Activated naive CD4-positive, alpha-beta T cell treated with anti-CD3 and anti-CD28 coated beads, Interleukin-2, amount 50 U/mL, for 16 hours (primary cell): ENCODE measurements at places on chromosomes 12 and 14.

- no peak for DNase-seq
Measured at GRCh38 chr12:114924946-114925475, 241.0 kb upstream of the TBX3 start.

- DNase-seq = no peak
Measured at GRCh38 chr12:24945039-24945438, 3.9 kb downstream of the BCAT1 start.

DNA sequence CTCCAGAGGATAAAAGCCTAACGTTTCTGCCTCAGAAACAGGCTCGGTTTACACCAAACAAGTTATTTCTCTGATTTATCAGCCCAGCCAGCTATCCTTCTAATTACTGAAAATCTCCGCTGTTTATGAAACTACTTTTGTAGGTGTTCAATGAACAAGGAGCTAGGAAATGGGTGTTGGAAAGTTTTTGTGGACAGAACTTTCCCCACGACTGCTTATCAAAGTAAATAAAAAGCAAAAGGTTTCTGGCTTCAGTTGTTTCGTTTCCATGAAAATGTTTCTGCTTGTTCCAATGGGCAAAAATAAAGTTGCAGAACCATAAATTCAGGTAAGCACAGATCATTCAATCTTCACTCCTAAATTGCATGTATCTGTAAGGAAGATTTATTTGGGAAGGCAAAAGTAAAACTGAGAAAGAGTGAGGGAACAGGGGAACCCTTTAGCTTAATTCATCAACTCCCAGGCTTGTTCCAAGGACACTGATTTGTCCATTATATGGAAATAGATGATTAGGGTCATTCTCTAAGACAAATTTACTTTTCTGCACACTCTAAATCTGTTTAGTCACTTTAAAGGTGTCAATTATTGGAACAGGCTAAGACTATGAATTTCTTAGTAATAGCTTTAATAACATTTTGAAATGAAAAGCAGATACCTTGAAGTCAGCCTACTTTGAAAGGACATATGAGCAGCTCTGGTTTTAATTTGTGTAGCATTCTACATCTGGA is 175.9 kb upstream of the CDKN3 start:
- DNase-seq = no peak

DNA sequence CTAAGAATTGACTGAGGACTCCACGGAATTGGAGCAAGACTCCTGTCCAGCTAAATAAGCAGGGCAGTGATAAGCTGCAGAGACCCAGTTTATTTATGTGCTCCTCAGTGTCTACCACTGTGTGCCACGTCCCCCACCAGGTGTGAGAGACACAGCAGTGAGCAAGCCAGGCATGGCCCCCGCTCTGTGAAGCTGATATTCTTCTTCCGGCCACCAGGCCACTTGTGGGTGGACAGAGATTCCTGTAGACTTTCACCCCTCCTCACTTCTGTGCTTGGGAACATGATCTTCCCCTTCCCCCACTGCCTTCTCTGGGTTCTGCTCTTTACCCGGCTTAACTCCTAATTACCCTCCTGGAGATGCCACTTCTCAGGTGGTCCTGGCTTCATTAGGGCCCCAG is 21.3 kb downstream of the BRAP start:
- no peak for DNase-seq

DNA sequence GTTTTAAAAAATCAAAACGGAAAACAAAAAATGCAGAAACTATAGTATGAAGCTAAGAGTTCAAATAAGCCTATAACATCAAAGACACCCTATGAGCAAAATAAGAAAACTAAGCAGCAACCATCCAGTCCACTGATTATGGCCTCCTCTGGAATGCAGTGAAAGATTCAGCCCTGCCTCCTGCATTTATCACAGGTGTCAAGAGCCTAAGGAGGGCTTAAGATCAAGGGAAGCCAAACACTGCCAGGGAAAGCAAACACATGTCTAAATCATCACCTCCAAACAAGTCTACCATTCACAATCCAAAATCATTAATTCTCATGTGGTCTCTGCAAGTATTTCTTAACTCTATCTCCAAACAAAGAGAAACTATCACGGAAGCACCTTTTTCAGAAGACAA is 28.4 kb downstream of the SARNP start:
- no peak for DNase-seq

DNA sequence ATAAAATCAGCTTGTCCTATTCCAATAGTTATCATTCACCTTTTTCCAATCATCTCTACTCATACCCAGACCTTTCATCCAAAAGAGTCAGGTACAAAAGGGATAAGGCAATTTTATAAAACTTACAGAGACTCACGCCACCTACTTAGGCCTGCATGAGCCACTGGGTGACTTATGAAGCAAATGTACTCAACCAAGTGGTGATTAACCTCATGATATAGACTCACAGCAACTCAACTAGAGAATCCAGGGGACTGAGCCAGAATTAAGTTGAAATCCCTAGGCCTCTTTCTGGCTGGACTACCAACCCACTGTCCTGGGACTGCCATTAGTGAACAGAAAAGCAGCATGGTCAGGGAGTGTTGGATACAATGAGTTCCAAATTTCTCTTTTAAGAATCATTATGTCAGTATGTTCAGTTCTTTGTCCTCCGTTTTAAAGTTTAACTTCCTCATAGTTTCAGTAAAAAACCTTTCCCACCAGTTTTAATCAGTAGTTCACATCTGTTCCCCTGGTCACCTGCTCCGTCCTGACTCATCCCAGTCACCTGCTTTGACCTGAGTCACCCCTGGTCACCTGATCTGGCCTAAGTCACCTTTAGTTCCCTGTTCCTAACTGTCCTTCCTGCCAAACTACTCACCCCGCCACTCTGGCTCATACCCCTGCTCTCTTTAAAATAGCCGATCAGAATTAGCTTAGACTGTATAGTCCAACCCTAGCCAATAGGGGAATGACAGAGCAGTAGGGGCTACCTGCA is 36.8 kb downstream of the SPTSSA start:
- DNase-seq = no peak

DNA sequence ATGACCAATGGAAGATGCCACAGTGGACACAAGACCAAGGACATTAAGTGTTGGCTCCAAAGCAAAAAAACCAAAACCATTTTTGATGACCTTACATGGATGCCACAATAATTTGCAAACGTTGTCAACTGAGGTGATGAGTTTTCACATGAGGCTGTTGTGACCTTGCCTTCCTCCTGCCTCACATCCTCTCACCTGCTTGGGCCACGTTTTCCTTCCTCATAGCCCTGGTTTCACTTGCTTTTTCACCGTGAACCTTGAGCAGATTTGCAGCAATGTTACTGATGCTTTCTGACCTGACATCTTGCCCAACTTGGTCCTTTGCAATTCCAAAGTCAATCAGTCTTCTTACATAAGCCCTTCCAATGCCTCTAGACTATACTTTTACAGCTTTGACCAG is 3.7 kb downstream of the KRT6B start:
- no peak for DNase-seq

DNA sequence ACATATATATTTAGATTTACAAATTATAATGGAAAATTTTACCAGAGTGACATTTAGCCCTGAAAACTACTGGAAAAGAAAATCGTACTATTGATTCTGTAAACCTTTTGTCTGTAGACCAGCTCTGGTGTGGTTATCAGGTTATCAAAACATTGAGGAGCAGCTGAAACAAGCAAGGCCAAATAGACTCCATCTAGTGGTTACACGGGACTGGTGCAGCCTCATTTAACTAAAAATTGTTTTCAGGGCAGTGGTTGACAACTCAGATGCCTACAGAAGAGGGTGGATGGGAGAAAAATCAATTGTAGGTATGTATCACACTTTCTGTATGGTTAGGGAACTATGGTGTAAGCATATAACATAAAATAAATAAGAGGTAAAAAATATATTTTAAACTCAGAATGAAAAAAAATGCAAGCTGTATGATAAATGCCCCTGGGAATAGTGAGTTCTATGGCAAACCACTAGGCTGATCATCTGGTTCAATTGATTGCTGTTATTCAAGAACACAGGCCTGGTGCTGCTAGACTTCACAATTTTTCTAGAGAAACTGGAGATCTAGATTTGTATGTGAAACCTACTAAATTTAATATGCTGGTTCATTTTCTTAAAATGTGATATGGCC is 51.2 kb downstream of the ACSS3 start:
- no peak for DNase-seq

DNA sequence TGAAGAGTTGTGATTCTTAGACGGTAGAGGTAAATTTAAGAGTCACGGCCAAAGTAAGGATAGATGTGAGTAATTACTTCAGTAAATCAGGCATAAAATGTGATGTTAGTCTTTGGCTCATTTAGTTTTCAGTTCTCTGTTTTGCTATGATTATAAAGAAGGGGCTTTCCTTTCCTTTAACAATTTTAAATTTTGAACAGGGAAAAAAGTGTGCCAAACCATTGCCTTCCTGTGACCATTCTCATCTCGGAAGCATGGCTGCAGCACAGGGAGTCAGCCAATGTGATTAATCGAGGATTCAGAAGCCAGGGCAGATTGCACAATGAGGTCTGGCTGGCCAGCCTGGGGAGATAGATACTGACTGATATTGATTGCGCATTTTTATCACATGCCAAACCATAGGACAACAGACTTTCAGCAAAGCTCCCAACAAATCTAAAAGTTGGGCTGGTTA is 480.2 kb upstream of the PRICKLE1 start:
- no peak for DNase-seq

DNA sequence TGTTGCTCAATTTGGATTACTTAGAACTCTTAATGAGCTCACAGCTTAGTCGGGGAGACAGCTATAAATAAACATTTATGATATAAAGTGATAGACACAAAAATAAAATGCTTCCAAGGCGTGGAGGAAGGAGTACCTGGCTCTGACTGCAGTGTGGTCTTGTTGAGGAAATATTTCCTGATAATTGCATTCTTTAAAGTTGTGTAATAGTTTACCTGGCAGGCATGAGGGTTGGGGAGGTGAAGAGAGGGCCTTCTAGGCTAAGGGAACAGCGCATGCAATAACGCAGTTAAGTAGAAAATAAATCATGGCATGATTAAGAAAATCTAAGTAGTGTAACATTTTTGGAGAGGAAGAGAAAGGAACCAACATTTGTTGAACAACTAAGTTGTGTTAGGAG is 260.5 kb upstream of the ATP2B1 start:
- DNase-seq = no peak

DNA sequence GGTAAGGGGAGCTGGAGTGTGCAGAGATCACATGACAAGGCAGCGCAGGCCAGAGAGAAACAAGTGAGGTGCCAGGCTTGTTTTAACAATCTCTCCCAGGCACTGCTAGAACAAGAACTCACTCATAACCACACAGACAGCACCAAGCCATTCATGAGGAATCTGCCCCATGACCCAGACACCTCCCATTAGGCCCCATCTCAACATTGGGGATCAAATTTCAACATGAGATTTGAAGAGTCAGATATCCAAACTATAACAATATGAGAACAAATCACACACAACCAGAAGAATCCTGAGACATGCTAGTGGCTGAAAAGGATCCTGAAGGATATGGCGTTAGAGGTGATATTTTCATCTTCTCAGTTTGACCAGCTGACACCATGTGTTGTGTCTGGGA is 21.9 kb downstream of the OR6J1 start:
- no peak for DNase-seq

DNA sequence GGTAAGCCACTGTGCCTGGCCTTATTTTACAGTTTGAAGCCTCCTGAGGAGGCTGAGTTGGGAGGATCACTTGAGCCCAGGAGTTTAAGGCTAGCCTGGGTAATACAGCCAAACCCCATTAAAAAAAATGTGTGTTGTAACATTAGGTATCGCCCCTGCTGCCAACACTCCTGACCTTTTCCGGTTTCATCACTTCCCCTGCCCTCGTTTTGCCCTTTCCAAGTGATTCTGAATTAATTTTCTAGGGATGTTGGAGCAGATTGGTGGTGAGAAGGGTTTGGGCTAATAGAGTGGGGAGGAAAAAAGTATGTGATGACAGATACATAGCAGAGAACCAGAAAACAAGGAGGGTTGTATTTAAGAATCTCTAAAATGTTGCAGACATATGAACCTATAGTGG is 25.6 kb upstream of the C12orf71 start:
- DNase-seq = no peak

GRCh38 chr12:114269153-114269552 is 136.8 kb downstream of the TBX5 start:
- DNase-seq = no peak

- no peak for DNase-seq
Measured at GRCh38 chr12:76422154-76422542, 73.9 kb upstream of the BBS10 start.

DNA sequence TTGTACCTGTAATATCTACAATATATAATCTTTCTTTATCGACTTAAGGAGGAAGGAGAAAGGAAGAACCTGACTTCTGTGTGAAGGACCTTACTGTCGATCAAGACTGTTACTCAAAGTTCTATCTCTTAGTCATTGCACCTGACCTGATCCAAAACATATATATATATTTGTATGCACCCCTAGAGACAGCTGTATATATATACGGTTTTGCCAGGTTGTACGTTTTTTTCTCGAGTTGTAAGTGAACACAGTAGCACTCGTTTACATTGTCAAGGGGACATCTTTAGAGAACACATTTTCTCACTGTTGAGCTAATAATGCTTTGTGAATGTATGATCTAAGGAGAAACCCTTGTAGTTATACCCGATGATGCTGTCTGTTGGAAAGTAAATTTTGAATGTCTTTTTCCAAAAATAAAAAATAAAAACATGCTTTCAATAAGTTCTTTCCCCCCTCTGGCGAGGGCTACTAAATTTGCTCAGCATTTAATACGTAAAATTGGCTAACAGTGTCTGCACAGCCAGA is 536 bp upstream of the SLC35E3 start:
- DNase-seq = no peak

DNA sequence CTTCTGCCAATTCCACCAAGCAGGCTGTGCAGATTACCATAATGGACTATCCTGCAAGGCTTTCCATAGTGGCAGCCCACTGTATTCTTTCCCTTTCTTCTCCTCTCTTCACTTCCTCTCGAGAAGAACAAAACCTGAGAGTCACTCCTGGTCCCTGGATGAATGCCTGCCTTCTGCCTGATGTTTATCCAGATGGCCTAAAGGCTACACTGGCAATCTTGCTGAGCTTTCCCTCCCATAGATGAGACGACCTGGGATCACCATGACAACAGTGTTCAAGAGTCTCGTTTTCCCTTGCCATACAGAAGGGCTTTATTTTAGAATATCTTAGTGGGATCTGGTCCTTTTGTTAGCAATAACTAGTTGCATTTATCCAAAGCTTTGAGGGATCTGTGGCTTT is 142.3 kb downstream of the RTN1 start:
- DNase-seq = no peak

DNA sequence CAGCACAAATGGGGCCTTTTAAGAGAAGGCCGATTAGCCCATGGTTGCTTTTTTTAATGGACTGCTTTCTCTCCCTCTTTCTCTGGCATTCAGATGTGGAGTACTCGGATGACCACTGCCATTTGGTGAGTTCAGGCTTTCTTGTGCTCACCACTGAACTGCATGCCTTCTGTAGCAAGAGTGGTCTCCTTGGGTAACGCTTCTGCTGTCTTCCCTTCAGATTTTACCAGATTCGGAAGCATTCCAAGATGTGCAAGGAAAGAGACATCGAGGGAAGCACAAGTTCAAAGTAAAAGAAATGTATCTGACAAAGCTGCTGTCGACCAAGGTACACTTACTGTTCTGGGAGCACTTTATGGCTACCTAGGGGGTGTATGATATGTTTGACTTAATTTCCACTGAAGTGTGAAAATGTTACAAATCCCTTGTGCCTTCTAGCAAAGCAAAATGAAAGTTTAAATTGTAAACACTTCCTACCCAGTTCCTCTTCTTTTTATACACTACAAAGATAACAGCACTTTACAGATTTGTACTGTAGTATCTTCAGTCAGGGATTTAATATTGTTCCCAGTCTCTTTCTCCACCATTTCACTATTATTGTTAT is 148.8 kb downstream of the PLXNC1 start:
- no peak for DNase-seq

GRCh38 chr12:20305470-20305869 is 62.9 kb upstream of the PDE3A start:
- no peak for DNase-seq

GRCh38 chr12:14828892-14829291 is 14.4 kb downstream of the ART4 start:
- no peak for DNase-seq
